ENCODE measurements at places on chromosomes 13 and 19.

DNA sequence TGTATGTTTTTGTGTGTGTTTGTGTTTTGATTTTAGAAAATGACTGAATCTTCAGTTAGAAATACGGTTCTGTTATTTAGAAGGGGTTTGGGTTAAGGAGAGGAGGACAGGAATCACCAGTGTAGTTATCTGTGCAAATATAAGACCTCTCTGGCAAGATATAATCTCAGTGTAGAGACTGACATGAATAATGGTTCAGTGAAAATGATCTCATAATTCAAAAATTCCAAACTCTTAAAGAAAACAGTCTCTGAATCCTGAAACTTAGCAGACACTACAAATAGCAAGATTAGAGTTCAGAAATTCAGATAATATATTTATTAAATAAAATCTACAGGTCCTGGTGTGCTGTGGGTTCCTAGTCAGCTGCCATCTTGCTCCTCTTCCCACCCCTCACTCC is 73.5 kb downstream of the PDS5B start:
- no peak for DNase-seq

DNA sequence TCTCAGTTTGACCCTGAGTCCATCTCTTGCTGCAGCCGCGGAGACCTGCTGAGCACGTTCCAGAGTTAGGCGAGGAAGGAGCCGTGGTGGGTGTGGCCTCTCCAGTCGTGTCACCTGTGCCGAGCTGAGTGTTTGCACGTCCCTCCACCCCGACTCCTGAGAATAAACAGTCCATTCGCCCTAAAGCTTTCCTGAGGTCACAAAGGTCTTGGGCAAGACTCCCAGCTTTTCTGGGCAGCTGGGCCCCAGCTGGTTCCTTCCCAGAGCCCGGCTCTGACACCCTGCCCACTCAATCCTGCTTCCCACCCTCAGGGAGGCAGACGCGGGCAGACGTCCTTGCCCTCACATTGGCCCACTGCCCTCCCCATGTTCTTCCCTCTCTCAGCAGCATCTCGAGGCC is 142.2 kb downstream of the KCTD15 start:
- no peak for DNase-seq

DNA sequence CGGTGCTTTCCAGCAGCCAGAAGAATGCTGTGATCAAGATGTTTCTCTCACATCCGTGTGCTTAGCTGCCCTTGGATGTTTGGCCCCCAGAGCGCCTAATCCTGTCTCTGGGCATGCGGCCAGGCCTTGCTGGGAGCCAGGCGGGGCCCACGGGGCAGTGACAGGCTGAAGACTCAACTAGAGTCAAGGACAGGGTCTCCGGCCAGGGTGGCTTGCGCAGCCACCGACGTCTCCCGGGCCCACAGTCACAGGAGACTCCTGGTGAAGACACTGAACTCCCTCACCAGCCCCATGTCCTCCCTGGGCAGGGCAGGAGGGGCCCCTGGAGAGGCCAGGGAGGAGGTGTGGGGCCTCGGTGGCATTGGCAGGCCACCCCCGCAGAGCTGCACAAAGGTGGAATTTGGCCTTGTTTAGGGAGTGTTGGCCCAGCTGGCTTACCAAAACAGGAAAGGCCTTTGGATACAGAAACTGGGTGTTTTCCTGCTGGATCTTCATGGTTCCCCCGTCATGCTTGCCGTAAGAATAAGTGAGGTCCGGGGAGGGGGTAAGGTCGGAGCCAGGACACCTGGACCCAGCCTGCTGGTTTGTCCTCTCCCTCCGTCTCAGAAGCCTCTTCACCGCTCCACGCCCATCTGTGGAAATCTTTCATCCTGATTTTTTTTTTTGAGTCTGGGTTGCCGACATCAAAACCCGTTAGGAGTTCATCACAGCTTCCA is 10.0 kb upstream of the NDUFS7 start:
- DNase-seq, result no peak

GRCh38 chr13:47025791-47026447 is 129.1 kb upstream of the HTR2A start:
- DNase-seq, result no peak

- DNase-seq, result no peak
These were observed 3.1 kb upstream of the FFAR1 start for GRCh38 chr19:35344511-35345031.

DNA sequence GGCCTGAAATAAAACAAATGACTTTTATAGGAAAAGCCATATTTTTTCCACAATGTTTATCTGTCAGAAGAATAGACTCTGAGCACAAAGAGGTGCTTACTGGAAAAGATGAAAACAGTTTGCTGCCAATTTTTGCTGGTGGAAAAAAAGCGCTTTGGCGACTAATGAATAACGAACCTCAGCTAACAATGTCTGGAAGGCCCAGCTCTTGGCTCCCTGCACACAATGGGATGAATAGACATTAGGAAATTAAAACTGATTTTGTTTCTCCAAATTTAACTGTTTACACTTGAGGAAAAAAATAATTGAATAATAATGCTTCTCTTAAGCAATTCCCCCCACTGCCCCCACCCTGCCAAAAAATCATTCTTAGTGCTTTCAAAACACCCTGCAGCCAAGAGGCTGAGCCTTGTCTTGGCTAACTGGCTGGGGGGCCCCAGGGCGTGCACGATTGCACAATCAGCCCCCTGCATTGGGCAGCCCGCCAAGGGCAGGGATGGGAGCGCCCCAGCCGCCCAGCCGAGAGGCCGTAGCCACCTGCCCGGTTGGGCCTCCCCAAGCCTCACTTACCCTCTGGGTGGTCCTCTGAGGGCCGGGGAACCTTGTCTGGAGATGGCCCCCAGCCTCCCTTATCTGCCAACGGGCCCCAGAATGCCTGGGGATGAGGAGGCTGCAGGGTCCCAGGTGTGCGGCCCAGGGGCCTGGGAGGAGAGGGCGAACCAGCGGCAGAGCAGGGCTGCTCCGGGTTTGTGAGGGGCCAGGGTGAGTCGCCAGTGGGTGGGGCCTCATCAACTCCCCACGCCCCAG is 16.8 kb downstream of the CEBPG start:
- no peak for DNase-seq

GRCh38 chr13:74966275-74966674 is 515.7 kb downstream of the TBC1D4 start:
- DNase-seq, result peak; percentile 54

Data from NCI-H748 treated with DMSO at 0.1 percent for 48 hours (cell line).